Ureter (tissue), 1 donor: ENCODE measurements at places on chromosomes 3 and 15.
A peak's percentile ranks its signal among the peaks of the same experiment; 100 is the strongest.

- no peak for DNase-seq
Measured at GRCh38 chr3:127044996-127045395, 62.1 kb downstream of the PLXNA1 start.

DNA sequence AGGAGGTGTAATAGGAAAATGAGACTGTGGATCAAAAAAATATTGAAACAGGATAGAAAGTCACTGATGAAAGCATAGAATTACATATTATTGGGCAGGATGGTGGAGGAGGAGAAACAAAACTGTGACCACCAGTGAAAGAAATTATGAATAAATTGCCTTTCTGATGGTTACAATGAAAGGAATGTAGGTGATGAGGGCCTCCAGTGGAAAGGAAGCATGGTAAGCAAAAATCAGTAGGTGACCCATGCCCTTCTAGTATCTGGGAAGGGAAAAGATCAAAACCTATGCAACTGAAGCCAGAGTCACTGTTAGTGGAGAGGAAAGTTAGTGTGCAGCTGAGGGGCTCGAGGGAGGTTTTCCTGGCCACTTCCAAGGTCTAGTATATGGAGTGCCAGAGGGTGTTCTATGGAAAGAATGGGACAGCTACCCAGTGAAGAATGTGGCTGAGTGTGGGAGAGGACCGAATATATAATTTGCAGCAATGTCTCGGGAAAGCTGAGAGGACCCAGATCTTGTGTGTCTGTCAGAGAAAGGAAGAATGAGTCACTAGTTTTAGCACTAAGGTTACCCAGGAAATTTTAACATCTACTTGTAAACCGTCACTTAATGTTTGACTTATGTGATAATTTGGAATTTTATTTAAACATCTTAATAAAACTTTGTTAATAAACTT, 146.2 kb downstream of the NFKBIZ start:
- no peak for DNase-seq

DNA sequence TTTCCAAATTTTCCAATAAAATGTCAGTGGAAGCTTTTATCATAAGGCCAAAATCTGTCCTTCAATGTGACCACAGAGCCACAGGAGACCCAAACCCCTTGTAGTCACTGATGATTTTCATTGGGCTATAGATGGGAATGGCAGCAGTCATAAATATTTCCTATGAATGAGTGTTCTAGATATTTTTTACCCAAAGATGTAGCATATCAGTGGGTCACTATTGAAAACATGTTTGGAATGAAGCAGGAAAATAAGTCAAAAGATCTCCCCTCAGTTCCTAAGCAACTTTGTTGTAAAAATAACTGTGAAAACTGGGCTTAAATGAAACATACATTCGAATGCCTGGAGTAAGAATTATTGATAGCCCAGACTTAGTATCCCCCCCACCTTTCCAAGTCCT, 49.0 kb downstream of the NKIRAS1 start:
- DNase-seq: no peak

DNA sequence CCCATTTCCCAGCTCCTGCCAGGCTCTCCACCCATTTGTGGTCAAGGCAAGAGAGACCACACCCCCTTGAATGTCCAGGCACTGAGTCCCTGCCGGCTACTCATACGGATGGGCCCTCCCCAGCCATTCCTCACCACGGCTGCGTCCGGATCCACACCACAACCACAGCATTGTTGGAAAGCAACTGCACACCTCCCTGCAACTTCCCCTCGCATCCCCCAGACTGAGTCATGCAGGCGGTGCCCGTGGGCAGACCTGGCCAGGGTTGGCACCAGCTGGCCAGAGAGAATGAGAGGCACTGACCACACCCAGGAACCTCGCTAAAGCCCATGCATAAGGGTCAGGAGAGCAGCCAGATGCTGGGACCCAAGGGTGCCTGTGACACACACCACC, 30.5 kb downstream of the LOXL1 start:
- DNase-seq: no peak

DNA sequence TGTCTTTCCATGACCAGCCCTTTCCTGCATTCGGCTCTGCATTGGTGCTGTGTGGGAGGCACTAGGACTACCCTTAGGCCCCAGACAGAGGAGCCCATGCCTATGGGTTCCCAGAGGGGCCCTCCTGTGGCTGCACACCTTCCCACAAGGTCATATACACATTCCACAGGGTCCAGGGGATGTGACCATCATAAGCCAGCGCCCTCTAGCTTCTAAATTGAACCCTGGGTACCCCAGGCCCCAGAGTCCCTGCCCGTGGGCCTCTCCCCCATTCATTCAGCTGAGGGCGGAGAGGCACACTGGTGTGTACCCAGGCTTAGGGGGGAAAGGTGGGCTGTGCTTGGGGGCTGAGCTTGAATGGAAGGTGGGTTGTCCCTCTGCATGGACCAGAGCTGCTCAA, 10.2 kb upstream of the SLC6A6 start:
- DNase-seq: no peak

GRCh38 chr3:45817831-45818522, 21.6 kb upstream of the SLC6A20 start:
- DNase-seq: no peak

GRCh38 chr3:9613056-9613748, 36.1 kb upstream of the MTMR14 start:
- DNase-seq: no peak

GRCh38 chr3:36906504-36907149, 38.2 kb downstream of the TRANK1 start:
- DNase-seq: no peak

- DNase-seq: no peak
Measured at GRCh38 chr3:6779140-6779539, 81.8 kb upstream of the GRM7 start.

GRCh38 chr3:15287565-15288330, 44.6 kb downstream of the SH3BP5 start:
- DNase-seq: peak; percentile 64

GRCh38 chr15:101617390-101617965, 34.7 kb downstream of the TM2D3 start:
- no peak for DNase-seq

DNA sequence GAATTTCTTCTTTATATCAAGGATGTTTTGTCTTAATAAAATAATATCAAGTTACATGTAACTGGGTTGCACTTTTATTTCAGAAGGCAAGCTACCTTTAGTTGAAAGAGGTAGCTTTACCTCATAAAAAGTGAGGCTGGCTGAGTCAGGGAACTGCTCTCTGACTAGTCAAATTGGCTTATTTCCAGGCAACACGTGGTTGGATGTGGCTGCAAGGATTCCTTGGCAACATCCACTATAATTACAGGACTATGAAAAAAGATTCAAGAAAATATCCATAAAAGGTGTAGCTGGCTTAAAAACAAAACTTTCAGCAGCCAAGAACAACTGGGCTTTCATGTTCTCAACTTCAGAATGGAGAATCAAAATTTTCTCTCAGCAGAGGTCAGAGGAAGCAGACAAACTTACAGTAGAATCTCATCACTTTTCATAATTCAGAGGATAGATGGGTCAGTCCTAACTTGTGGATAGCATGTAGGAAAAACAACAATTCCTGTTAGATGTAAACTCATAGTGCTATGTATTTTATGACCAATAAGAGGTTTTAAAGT, 779.1 kb downstream of the MECOM start:
- DNase-seq: peak; percentile 53

GRCh38 chr15:73991726-73992593, at the start of gene STOML1:
STOML1 (minus strand) TSS chr15:73992295; CDS start chr15:73992223, 72 bp downstream.
- DNase-seq: peak; percentile 93

GRCh38 chr3:65953881-65954733, 84.6 kb downstream of the MAGI1 start:
- peak; percentile 65 for DNase-seq

DNA sequence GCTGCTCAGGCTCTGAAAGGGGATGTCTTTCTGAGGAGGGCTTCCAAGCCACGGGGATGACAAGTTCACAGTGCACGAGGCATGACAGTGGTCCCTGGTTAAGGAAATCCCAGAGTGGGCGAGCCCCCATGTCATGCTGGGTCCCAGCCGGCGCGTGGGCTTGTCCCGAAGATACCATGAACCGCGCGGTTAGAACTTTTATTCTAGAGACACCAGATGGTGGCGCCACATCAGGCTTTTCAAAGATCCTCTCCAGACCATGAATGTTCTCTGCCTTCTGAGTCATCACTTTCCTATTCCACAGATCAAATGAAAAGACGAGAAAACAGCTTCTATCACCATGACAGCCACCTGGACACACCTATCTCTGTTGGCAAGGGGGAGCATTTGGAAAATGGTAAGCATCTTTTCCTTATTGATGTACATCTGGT, 227.8 kb upstream of the LYSMD4 start:
- DNase-seq: no peak

GRCh38 chr15:51625236-51625635, 2.7 kb upstream of the DMXL2 start:
- DNase-seq: no peak

GRCh38 chr3:167941234-167941995, 154.3 kb downstream of the GOLIM4 start:
- no peak for DNase-seq

DNA sequence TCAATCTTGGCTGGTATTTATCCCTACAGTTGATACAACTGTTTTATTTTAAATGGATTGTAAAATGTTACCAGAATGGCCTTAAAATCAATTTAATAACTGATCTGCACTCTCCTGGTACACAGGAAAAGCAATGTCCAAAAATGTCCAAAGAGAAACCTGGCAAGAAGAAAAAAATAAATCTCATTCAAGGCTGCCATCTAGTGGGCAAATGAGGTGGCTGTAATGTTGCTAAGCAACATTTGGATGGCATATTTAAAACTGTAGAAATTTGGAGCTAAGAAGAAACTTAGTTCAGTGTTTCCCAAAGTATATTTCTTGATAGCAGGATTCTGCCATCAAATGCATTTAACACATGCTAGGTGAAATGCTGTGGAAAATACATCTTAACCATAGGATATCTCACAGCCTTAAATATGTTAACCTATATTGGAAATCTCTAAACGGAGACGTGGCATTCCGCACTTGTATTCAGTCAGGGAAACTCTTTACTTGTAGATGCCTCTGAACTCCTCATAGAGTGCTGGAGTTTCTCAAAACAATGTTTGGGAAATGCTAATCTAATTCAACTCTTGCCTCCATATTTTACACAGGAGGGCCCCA, 216.8 kb downstream of the ERC2 start:
- peak; percentile 47 for DNase-seq

DNA sequence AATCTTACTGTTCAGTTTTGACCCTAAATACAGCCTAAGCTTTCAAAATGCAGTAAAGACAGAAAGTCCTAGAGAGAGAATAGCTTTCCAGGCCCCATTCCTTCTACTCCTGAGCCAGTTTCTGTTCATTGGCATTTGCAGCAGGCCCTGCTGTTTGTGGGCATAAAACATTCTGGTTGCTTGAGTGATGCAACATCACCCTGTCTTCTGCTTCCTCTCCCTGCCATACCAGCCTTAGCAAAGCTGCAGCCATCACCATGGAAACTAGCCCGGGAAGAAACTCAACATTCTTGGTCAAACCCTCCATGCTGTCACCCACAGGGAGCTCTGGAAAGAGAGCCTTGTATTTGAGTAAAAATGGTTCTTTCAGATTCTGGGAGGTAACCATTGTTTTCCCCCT, 325.7 kb downstream of the MAGI1 start:
- no peak for DNase-seq

DNA sequence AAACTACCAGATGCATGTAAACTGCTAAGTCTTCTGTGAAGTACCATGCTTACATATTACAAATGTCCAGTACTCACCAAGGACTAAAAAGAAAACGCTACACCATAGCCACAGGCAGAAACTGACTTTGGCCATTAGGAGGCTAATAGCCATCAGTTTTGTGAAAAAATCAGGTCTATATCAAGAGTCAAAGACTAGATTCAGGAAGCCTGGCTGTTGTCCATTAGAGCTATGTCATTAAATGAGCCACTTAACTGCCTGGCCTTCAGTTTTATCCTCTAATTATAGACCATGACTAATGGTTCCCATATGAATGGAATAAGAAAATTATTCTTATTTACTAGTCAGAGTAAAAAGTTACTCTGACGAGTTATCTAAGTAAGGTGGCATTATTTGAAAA, 144.1 kb downstream of the VPS13C start:
- DNase-seq: no peak

DNA sequence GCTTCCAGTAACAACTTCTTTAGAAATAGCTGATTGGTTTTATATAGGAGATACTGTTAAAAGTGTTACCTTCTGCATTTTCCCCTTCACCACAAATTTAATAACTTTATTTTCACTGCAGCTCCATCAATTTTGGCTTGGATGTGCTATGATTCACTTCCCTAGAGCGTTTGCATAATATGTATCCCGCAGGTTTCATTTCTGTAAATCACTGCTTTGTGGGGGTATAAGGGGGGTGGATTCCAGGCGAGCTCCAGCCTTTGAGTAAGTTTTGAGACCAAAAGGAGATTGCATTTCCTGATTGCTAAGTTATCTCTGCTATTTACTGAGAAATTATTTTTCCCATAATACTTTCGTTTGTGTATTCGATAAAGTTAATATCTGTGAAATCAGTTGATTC, 232.6 kb downstream of the TBL1XR1 start:
- DNase-seq: no peak

- peak; percentile 81 for DNase-seq
Measured at GRCh38 chr3:45224824-45225464, 1.1 kb downstream of the TMEM158 start.

DNA sequence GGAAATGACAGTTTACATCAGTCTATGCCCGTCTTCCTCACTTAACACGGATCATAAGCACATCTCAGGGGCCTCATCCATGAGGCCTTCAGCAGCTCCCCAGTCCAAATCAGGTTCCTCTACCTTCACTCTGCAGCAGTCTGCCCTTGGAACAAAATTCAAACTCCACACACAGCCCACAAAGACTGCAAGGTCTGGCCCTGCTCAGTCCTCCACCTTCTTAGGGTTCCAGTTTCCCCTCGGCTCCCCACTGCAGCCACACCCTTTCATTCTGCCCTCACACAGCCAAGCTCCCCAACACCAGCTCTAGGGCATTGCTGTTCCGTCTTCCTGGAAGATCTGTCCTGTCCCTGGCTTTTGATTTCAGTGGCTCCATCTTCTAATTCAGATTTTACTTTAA, 95.2 kb upstream of the IQSEC1 start:
- DNase-seq: no peak

DNA sequence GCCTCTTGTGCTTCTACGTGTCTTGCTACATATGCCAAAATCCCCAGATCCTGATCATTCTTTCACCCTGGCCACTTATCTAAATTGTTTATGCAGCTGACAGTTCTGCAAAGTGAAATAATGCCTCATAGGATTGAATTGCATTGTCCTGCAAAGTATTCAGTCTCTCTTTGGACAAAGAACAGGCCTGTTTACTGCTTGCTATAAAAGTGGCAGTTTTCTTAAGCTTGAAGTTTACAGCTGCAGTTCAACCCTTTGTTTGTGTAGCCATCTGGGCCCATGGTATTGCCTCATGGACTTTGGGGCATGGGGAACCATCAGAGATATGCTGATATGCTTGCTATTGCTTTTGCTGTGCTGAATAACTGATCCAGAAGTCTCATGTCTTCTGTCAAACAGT, 523.2 kb downstream of the OTOL1 start:
- no peak for DNase-seq

DNA sequence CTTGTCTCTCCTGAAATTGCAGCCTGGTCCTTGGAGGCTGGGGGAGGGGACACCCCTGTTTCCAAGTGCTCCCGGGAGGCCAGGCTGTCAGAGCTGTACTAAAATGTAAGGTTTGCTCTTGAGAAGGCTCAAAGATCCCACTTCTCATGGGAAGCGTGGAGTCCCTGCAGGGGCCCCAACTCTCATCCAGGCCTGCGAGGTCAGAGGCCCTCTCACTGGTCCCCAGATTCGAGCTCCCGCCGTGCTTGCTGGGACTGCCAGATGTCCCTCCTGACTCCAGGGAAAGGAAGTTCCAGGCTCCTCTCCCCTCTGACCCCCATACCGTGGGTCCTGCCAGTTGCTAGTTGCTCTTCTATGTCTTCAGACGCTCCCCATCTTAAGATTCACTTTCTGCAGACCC, 14.5 kb upstream of the ANPEP start:
- DNase-seq: no peak

- DNase-seq: no peak
Measured at GRCh38 chr15:32792436-32792835, 74.6 kb downstream of the GREM1 start.
